ENCODE measurements at places on chromosomes 12 and 14.

DNA sequence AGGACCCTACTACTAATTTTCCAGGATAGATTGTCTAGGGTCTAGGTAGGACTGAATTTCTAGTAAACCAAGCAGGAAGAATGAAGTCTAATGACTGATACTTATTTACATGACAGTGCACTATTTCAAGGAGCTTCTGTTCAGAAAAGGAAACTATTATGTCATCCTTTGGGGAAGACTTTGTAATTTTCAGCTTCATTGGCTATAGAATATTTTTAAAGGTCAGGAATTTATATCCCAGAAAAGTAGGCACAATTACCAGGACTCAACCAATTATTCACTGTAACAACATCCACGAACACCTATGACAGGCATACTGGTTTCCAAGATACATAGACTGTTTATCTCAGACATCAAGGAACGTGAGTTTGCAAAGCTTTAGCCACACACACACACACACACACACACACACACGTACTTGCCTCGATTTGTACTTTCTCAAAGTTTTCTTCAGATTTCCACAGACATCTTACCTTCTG, 23.2 kb downstream of the OR6S1 start:
- DNase-seq, result no peak

DNA sequence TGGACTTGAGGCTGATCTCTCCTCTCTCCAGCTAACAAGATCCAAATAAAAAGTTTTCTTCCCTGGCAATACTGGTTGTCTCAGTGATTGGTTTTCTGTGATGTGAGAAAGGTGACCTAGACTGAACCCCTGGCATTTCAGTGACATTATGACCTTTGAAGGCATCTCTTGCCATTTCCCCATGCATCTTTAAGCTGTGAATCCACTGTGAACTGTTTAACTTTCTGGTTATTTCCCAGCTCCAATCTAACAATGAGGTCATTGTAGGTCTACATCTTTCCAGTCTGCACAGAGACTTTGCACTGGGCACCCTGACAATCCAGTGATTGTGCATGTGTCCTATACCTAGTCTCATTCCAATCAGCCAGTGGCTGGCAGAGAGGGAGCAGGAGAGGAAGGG, 155.9 kb upstream of the NUDT4 start:
- no peak for DNase-seq

GRCh38 chr12:53981634-53982565, 3.0 kb upstream of the HOXC10 start:
- DNase-seq, result no peak

- DNase-seq, result no peak
Observed at GRCh38 chr14:96231526-96232130, 24.4 kb upstream of the BDKRB1 start.

GRCh38 chr14:95183532-95184412, 26.4 kb upstream of the DICER1 start:
- DNase-seq, result no peak

DNA sequence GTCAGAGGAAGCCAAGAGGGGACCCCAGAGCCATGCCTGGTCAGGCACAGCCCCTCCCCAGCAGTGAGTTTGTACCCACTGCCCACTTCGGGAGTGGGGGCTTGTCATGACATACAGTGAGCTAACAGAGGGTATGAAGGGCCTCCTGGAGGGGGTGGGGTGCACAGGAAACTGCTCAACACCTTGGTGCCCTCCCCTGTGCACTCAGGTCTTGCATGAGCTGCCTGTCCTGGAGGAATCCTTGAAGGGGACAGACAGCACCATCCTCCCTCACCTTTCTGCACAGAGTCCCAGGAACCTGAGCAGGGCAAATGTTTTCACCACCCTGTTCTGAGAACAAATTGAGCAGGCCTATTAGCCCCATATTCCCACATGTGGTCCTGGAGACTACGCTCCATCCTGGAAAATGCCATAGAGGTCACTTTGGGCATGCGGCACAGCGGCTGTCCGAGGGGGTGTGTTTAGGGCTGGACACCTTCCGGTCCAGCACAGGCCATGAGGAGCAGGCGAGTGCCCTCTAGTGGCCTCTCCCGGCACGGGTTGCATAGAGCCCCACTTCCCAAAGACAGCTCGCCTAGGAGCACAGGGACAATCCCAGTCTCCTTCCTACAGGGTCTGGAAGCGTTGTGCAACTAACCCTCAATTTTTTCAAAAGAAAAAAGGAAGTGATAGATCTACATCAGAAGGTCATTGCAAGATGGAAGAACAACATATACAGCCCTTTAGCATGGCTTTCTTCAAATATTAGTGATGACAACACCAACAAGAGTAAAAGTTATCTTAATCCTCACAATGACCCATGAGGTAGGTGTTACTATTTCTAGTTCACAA, 31.9 kb upstream of the ZFP36L1 start:
- peak; percentile 13 for DNase-seq

DNA sequence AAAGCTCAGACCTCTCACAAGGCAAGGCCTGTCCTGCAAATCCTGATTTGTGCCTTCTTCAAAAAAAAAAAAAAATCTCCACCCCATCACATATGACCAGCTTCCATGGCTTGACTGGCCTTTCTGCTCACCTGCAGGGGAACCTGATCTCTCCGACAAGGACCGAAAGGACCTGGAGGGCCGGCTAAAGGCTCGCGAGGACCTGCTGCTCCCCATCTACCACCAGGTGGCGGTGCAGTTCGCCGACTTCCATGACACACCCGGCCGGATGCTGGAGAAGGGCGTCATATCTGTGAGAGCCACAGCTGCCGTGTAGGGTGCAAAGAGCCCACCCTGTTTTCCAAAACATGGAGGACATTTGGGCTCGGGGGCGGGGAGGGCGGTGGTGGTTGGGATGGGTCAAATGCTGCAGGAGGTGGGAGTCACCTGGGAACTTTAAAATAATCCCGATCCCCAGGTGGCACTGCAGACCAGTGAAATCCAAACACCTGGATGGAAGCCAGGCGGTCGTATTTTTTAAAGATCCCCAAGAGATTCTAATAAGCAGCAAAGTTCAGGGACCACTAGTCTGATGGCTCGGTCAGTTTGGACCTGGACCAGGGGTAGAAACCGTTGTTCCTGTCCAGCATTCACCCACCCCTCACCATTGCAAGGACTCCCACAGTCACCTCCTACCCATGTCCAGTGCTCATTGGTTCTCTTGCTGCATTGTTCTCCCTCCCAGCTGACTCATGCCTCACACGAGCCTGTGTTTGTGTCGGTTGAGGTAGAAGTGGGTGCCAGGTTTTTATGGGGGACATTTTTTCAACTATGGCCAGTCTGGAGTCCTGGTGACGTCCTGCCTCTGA, 44.8 kb downstream of the FOXN4 start:
- DNase-seq, result no peak

DNA sequence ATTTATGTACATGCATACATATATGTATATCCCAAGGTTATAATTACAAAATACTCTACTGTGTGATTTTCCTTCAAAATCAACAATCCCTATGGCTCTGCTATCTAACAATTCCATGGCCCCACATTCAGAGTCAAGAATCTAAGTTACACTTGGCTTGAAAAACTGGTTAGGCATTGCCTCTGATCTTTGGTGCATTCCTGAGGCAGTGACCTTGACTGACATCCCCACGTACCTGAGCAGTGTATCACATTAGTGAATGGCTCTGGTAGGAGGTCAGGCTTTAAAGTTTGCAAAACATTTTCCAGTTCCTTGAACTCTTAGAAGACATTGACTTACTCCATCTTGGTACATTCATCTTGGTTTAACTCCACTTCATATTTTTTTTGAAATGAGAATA, 8.5 kb upstream of the STON2 start:
- DNase-seq, result no peak

DNA sequence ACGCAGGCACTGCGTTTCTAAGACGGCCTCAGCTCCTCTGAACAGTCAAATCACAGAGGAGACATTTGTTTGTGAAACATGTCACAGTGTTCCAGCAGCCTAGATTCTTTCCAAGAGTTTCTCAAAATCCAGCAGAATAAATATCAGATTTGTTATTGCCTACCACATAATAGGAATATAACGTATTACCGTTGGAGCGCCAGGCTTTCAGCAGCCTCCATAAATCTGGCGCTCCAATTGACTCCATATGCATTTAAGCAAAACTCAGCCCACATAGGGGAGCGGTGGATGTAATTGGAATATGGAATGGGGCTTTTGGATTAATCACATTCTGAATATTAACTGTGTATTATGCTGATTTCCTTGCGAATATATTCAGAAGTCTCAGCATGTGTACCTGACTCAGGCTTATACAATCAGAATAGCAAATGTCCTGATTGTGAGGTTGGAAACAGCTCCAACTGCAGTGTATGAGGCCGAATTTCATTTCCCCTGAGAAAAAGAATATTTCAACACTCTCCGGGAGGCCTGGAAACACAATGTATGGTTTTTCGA, 174.0 kb downstream of the ASCL4 start:
- no peak for DNase-seq

- DNase-seq, result no peak
Observed at GRCh38 chr12:129641926-129642325, 261.9 kb downstream of the TMEM132D start.

DNA sequence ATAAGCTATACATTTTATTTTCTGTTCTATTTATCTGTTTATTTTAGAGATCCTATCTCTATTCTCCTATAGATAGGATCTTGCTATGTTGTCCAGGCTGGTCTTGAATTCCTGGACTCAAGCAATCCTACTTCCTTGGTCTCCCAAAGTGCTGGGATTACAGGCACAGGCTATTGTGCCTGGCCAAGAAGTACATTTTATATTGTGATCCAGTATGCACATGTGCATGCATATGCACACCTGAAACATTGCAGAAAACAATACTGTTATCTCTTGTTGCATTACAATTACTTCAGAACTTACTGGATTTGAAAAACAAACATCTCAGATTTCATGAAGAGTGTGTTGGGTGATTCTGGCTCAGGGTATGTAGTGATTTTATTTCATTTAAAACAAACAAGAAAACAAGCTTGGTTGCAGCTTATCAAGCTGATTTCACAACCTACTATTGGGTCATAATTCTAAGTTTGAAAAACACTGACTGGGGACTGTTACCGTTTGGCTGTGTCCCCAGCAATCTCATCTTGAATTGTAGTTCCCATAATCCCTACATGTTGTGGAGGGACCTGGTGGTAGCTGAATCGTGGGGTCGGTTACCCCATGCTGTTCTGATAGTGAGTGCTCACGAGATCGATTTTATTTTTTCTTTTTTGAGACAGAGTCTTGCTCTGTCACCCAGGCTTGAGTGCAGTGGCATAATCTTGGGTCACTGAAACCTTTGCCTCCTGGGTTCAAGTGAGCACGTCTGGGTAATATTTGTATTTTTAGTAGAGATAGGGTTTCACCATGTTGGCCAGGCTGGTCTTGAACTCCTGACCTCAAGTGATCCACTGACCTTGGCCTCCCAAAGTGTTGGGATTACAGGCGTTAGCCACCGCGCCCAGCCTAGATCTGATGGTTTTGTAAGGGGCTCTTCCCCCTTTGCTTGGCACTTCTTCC, 31.3 kb downstream of the ERC1 start:
- DNase-seq, result no peak

DNA sequence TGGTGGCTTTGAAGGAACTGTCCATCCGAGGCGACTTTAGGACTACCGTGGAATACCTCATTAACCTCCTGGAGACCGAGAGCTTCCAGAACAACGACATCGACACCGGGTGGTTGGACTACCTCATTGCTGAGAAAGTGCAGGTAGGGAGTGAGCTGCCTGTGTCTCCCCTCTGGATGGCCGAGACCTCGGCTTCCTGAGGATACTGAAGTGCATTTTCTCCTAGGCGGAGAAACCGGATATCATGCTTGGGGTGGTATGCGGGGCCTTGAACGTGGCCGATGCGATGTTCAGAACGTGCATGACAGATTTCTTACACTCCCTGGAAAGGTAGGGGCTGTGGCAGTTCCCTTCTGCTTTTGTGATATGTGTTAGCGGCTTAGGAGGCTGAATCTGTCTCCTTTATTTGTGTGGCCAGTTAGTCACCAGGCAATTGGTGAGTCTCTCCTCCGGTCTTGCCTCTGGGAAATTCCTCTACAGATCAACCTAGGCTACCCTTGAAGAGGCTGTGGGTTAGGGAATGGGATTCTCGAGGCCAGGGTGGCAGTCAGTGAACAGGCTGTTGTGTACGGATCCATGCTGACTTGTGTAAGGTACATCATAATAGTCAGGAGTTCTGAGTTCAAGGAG, 75.3 kb downstream of the ACACB start:
- no peak for DNase-seq

- no peak for DNase-seq
Observed at GRCh38 chr12:85720308-85721033, 115.7 kb downstream of the RASSF9 start.

DNA sequence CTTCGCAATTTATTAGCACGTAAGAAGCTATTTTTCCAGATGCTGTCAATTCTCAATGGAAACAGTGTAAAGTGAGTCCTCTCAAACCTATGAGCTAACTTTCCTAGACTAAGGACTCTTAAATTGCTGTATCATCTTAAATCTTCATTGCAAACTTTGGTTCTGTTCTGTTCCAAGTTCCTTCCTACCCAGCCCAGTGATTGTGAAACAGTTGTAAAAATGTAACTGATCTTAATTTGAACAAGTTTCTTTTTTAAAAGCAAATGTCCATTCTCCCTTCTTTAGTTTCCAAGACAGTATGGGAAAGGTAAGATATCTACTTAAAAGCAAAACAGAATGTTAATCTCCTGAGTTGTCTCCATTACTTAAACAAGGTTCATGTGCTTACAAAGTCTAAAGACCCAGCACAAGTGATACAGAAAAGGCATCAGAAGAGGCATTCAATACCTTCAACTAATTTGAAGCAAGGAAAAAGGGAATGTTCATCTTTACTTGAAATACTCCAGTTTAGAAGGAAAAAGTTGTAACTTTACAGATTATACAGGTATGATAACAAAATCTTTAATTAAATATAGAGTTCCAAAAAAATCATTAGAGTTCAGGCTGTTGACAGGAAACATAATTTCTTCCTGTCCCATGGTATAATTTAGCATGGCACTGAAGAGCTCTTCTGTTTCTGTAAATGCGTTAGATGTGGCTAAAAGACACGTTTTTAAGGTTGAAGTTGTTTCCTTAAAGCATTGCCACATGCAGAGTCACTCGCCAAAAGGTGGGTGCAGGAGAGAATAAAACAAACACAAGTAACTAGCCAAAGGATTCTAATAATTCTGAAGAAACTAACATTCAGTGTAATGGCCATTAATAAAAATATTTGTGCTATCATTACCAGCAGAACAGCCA, 101.5 kb upstream of the USP15 start:
- no peak for DNase-seq

GRCh38 chr12:109385339-109386058, 37.8 kb downstream of the MYO1H start:
- no peak for DNase-seq

DNA sequence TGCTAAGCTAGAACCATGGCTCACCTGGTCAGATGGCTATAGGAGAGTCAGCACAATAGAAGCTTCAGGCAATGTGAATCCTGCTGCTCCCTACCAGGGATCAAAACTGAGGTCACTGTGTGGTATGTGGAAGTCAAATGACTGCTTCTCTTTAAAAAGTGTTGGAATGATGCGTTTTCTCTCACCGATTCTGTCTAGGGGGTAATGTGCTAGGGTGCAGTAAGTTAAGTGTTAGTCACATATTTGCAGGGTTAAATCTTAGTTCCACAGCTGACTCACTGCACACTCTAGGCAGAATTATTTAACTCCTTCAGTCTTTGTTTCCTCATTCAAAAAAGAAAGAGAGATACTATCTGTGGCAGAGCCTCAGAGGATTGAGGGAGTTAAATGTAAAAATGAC, 696.6 kb downstream of the DIO2 start:
- no peak for DNase-seq
